GM23338 (cell line): ENCODE measurements at places on chromosomes 5 and 9.
A peak's percentile ranks its signal among the peaks of the same experiment; 100 is the strongest.

GRCh38 chr5:14928661-14929060 lies 57.1 kb upstream of the ANKH start:
- no peaks in the 10 kb centered on the region for H3K27me3 ChIP-seq
- no peaks in the 10 kb centered on the region for H3K36me3 ChIP-seq

DNA sequence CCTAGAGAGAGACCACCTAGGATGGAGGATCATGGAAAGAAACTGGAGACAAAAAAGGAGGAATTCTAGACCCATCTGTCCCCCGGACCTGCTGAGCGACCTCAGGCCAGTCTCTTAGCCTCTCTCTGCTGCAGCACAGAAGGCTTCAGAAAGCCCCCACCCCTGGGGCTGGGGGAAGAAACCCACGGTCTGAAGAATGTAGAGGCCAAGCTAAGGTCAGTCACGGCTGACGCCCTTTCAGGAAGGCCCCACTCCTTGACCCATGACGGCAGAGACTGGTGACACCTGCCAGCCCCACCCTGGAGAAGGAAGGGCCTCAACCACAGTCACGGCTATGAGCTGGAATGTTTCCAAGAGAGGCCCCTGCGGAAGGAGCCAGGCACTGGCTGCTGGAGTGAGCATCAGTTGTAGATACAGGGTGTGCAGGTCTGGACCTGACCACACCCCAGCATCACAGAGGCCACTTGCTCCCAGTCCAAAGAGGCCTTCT lies 120.5 kb upstream of the BOD1 start:
- no peaks in the 10 kb centered on the region for H3K27me3 ChIP-seq
- no peak overlapping the region for H3K27ac ChIP-seq
- H3K4me3 ChIP-seq, result no peak overlapping the region
- H3K4me1 ChIP-seq, result no peaks in the 10 kb centered on the region

GRCh38 chr5:115170134-115170928 lies 623 bp upstream of the TRIM36 start:
- H3K4me3 ChIP-seq, result peak overlapping the region; percentile 96
- H3K4me1 ChIP-seq, result peaks cover 16% of the 10 kb centered on the region
- H3K27me3 ChIP-seq, result peaks cover 58% of the 10 kb centered on the region
- H3K36me3 ChIP-seq, result peaks cover 3% of the 10 kb centered on the region; the same call in 1 of the 2 replicates
- peak; percentile 73 for DNase-seq

GRCh38 chr5:16593013-16593412 lies 23.8 kb downstream of the RETREG1 start:
- H3K4me3 ChIP-seq, result no peak overlapping the region
- peaks cover 10% of the 10 kb centered on the region; the same call in 1 of the 2 replicates for H3K4me1 ChIP-seq
- H3K27me3 ChIP-seq, result no peaks in the 10 kb centered on the region
- no peak for DNase-seq
- H3K36me3 ChIP-seq, result no peaks in the 10 kb centered on the region
- no peak overlapping the region for H3K27ac ChIP-seq

DNA sequence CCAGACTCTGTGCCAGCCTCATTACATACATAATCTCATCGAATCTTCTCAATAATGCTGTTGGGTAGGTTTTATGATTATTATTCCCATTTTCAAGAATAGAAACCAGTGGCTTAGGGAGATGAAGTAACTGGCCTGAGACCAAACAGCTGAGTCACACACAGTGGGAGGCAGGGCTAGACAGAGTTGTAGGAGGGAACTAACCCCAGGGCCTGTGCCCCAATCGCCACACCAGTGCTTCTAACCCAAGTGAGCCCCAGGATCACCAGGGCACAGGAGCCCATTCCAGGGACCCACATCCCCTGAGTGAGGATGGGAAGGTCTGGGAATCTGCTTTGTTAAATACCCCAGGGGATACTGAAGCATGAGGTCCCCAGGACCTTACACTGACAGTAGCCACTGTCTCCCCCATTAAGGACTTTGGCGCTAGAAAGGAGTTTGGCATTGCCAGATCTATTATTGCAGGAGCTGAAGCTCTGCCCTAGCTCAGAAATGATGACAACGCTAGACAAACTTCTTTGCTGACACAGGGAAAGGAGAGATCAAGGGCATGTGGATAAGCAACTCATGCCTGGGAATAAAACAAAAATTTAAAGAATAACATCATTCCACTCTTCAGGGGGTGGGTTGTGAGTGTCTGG lies 63.8 kb upstream of the PPARGC1B start:
- no peak overlapping the region for H3K27ac ChIP-seq
- no peak for DNase-seq
- H3K4me3 ChIP-seq, result no peak overlapping the region

- H3K27ac ChIP-seq, result no peak overlapping the region
- no peaks in the 10 kb centered on the region for H3K36me3 ChIP-seq
- H3K27me3 ChIP-seq, result no peaks in the 10 kb centered on the region
- DNase-seq, result no peak
- H3K4me3 ChIP-seq, result no peak overlapping the region
These were observed 34.2 kb upstream of the RASGRF2 start for GRCh38 chr5:80925931-80926330.

- no peak overlapping the region for H3K4me3 ChIP-seq
- no peaks in the 10 kb centered on the region for H3K27me3 ChIP-seq
- H3K27ac ChIP-seq, result no peak overlapping the region
- H3K36me3 ChIP-seq, result no peaks in the 10 kb centered on the region
These were observed 16.0 kb upstream of the IL33 start for GRCh38 chr9:6199596-6199995.
